ENCODE measurements at places on chromosomes 12 and 14.

GRCh38 chr12:116661341-116661740 lies 76.5 kb downstream of the SPRING1 start:
- DNase-seq, result no peak

- DNase-seq, result peak; percentile 47
Observed at GRCh38 chr14:67680121-67680602, 5.7 kb upstream of the VTI1B start.

- DNase-seq, result no peak
Observed at GRCh38 chr14:65255029-65255545, 152.8 kb upstream of the MAX start.

GRCh38 chr14:104108570-104109541 lies 23.4 kb downstream of the ASPG start:
- DNase-seq, result no peak
